ENCODE measurements at places on chromosomes 13 and 19.

DNA sequence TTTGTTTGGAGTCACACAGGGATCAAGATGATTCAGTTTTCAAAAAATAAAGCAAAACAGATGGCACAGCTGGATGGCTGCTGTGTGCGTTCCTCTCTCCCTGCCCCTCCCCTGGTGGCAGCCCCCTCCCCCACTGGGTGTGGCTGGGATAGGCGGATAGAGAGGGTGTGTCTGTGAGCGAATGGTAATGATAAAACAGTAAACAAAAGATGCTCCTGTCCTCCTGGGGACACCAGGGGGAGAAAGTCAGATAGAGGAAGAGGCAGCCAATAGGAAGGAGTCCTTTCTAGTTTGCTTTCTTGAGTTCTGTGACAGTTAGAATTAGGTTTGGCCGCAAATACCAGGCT, 6.5 kb downstream of the TMEM255B start:
- DNase-seq, result no peak

DNA sequence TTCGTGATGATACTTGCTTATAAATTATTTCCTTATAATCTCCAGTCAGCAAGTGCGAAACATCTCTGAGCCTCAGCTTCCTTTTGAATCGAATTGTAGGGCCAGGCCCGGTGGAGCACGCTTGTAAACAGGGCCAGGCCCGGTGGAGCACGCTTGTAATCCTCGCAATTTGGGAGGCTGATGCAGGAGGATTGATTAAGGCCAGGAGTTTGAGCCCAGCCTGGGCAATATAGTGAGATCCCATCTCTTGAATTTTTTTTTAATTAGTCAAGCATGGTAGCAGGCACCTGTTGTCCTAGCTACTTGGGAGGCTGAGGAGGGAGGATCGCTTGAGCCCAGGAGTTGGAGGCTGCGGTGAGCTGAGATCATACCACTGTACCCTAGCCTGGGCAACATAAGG, 116.2 kb upstream of the MCF2L start:
- DNase-seq, result no peak

- DNase-seq, result no peak
Measured at GRCh38 chr19:3712663-3713611, 4.8 kb downstream of the TJP3 start.

DNA sequence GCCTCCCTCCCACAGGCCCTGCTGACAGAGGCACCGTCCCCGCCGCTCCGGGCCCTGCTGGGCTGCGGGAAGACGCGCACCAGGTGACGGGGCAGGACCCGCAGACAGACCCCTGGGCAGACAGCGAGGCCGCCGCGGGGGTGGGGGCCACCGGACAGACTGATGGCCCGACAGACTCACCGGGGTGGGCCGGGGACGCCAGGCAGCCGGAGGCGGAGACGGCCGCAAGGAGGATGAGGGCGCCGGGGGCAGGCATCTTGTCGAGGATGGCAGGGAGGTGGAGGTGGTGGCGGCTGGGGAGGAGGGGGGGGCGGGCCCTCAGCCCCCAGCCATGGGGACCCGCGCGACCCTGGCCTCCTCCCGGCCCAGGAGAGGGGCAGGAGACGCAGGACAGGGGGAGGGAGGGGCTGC, 309 bp downstream of the LMTK3 start:
- no peak for DNase-seq

DNA sequence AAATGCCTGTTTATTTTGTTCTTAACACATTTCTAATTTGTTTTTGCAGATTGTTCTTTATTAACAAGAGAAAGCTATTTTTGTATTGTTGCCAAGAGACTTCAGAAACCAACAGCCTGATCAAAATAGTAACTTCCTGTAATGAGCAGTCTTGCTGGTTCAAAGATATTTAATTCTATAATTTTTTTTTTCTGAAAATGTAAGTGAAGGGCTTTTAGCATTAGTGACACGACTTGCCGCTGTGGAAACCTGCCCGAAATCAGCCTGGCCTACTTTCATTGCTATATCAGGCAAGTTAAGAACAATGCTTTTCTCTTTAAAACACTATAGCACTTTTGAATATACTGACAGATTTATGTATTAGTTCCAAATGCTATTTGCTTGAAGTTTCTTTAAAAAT, 374.3 kb downstream of the EFNB2 start:
- DNase-seq, result no peak

DNA sequence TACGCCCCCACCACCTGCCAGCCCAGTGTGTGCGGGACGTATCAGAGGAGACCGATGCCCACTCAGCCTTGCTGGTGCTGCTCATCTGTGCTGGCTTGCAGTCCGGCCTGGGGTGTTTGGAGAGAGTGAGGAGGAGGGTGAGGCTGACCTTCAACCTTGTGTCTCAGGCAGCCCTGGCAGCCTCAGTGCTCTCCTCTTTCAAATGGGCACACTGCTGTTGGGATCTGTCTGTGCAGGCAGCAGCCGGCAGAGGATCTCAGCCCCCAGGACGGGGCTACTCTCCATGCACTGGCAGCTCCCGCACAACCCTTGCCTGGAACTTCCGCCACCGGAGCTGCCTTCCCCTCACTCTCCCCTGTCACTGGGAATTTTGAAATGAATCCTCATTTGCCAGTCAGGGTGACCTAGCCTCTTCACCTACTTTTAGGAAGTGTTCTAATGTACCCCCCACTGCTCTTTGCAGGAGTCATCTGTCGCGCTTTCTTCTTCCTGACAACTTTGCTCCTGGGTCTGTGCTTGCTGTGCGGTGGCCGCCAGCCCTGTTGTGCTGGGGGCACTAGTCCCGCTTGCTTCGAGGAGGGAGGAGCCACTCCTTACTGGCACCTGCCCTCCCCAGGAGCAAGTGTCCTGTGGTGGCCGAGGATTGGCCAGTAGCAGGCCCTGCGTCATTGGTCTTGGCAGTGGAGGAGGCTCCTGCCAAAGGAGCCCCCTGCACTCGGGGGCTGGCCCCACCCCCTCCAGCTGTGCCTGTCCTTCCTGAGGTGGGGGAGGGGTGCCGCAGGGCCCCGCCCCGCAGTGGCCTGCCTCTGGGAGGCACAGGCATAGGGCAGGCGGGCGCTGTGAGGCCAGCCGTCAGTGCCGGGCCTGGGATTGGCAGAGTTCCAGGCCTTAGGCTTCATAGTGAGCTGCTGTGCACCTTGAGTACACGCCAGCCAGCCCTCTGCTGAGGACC, 53.4 kb downstream of the TSSK6 start:
- no peak for DNase-seq

- DNase-seq, result no peak
Measured at GRCh38 chr13:39410096-39410901, 192.7 kb downstream of the LHFPL6 start.

GRCh38 chr13:27933580-27934328, 14.0 kb downstream of the PDX1 start:
- DNase-seq, result no peak

DNA sequence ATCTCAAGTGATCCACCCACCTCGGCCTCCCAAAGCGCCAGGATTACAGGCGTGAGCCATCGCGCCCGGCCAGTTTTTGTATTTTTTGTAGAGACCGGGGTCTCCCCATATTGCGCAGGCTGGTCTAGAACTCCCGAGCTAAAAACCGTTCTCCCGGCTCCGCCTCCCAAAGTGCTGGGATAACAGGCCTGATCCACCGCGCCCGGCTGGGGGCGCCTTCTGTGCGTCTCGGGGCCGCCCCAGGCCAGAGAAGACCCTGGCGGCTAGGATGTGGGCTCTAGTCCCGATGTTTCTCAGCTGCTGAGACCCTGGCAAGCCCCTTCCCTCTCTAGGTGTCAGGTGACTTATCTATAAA, 3.6 kb downstream of the ARHGAP45 start:
- no peak for DNase-seq

GRCh38 chr19:55676383-55676782, 1.4 kb downstream of the EPN1 start:
- no peak for DNase-seq

DNA sequence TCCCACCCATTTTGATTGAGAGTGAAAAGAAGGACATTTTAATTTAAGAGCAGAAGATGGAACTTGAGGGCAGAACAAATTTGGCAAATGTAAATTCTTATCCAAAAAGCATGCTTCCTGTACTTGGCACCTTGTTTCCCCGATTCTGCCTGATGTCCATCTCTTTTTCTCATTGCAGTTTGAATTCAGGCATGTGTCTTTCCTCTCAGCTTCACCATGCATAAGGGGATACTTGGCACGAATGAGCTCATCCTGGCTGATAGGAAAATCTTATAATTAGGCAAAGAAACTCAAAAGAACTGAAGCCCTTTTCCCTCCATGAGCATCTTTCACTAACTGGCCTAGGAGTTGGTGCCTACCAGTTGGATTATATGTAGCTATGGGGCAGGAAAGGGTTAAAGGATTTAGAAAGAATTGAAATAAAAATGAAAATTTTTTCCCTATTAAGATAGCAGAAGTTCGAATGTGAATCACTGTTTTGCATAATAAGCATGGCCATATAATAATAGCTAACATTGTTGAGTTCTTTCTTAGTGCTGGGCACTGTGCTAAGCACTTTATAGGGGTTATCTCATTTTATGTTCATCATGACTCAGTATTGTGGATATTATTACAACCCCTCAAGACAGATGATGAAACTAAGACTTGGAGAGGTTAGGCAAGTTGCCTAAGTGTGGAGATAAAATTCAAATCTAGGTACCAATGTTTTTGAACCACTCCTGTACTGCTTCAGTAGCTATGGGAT, 386.6 kb downstream of the KCNRG start:
- no peak for DNase-seq

DNA sequence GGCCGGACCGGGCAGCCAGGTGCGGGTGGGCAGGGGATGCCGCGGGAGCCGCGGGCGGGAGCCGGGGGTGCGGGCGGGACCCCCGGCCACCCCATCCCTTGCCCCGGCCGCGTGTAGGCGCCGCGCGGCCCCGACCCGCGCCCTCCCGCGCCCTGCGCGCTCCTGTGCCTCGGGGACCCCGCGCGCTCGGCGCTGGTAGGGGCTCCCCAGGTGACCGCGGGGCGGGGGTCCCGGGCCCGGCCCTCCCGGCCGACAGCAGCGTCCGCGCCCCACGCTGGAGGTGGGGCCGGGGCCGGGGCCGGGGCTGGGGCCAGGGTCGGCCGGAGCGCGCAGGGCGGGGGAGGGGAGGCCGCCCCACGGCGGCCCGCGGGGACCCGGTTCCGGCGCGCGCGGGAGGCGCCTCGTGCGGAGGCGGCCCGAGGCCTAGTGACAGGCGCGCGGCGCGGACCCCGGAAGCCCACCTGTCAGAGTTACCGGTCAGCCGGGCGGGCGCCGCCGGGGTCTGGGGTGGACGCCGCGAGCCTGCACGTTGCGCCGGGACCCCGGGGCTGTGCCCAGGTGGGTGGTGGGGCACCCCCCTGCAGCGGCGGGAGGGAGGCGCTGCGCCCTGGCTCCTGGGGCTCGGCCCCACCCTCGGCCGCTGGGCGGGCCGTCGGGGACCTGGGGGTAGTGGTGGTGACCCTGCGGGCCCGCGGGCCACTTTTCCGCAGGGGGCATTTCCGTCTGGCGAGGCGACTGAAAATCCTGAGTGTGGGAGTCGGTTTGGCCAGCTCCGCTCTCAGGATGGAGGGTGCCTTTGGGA, 518 bp downstream of the TFDP1 start:
- no peak for DNase-seq

DNA sequence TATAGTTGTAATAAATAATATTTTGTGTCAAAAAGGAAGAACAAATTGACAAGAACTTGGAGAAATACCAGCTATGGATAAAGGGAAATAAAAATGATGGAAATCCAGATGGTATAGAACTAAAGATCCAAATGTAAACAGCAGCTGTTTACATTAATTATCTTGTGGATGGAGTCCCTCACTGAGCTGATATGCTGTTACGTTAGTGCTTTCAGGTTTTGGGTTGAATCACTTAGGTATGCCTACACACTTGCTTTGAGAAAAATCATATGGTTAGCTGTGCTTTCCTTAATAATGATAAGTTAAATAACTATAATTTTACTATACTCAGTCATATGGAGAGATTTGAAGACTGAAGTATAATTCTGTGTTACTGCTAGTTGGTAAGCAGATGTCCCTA, 27.7 kb downstream of the WASF3 start:
- no peak for DNase-seq

- no peak for DNase-seq
Measured at GRCh38 chr13:79918620-79919019, 422.3 kb downstream of the SPRY2 start.

- no peak for DNase-seq
Measured at GRCh38 chr19:44943801-44944249, 1.8 kb downstream of the APOC4 start.

- no peak for DNase-seq
Measured at GRCh38 chr19:42293540-42293939, 8.4 kb upstream of the PRR19 start.

DNA sequence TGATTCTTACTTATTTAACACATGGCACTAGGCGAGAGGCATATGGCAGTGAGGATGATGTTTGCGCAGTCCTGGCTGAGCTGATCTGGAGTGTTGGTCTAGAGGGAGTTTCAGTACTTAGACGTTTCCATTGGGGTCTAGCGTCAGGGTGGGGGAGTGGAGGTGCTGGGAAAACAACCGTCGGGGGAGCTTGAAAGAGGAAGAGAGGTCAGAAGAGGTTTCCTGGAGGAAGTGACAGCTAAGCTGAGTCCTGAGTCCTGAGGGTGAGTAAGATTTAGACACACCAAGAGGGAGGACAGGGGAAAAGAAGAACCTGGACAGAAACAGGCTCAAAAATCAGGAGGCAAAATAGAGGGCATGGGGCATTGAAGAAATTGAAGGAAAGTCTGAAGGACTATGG, 81.4 kb downstream of the ALOX5AP start:
- DNase-seq, result no peak

DNA sequence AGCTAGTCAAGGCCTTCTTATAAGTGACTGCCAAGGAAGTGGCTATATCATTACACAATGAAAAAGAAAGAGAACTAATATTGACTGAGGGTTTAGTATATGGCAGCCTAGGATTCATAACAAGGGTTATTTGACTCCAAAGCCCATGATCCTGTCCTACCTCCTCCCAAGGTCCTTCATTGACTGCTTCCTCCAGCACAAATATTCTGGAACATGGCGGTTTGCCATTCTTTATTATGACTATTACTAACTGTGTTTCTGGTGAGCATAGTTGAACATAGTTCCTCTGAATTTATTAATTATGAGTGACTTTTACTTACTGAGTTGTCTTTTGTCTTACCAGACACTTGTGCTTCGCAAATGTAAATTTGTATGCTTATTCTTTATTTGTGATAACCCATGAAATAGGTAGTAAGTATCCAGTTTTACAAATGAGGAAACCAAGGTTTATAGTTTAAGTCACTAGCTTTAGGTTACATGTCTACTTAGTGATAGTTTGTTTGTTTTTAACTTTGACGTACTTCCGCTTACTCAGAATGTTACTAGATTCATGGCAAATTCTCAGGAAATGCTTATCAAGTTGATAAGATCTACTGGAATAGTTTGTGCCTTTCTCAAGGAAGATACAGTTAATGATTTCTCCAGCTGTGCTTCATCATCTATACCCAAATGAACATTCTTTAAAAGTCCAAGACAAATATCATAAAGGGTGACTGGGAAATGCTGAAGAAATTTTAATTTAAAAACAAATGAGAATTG, 15.5 kb upstream of the DCLK1 start:
- DNase-seq, result no peak

DNA sequence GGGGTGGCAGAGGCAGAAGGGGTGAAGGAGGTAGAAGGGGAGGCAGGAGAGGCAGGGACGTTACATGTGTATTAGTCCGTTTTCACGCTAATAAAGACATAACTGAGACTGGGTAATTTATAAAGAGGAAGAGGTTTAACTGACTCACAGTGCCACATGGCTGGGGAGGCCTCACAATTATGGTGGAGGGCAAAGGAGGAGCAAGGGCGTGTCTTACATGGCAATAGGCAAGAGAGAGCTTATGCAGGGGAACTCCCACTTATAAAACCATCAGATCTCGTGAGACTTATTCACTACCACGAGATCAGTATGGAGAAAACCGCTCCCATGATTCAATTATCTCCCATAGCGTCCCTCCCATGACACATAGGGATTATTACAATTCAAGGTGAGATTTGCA, 19.0 kb upstream of the ACOD1 start:
- DNase-seq, result no peak
